ENCODE measurements at places on chromosomes 11 and 22.

DNA sequence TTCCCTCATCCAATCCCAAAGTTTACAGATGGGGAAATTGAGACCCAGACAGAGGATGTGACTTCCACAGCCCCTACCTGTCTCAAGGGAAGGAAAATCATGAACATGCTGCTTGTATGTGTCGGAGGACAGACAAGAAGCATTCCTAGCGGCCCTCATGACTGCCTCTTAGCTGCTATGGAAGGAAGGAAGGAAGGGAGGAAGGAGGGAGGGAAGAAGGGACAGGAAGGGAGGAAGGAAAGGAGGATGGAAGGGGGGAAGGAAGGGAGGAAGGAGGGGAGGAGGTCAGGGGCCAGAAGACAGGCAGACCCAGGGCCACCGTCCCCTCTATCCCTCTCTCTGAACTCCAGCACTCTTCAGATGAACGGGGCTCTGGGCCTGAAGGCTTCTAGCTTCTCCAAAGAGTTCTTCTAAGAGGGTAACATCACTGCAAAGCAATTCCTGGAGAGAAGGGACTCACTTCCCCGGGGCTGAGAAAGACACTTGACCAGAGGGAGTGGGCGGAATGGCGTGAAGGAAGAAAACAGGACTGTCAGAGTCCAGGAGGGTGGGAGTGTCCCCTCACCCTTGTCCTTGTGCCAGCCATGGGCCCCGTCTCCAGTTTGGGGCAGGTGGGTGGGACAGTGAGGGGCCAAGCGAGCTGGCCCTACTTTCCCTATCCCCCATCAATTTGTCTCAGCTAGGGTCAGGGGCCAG is 149.4 kb downstream of the FEZ1 start:
- no peak for DNase-seq

GRCh38 chr11:71316701-71317100 is 64.3 kb upstream of the SHANK2 start:
- no peak for DNase-seq

- no peak for DNase-seq
These were observed 72.4 kb upstream of the ISX start for GRCh38 chr22:34993548-34993947.

DNA sequence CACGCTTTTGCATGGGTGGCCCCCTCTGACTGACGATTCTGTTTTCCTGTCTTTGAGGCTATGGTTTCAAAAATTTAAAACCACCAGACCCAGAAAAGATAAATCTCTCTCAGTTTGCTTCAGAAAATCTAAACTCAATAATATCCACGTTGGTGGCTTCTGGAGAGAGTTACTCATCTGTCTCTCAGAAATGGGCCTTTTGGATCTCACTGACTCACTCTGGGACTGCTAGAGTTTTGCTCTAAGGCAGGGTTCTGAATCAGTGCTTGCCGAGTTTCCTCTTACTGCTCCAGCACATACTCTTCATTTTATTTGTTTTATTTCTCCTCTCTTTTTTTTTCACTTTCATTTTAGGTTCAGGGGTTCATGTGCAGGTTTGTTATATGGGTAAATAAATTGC is 305.7 kb downstream of the BLID start:
- DNase-seq = no peak

DNA sequence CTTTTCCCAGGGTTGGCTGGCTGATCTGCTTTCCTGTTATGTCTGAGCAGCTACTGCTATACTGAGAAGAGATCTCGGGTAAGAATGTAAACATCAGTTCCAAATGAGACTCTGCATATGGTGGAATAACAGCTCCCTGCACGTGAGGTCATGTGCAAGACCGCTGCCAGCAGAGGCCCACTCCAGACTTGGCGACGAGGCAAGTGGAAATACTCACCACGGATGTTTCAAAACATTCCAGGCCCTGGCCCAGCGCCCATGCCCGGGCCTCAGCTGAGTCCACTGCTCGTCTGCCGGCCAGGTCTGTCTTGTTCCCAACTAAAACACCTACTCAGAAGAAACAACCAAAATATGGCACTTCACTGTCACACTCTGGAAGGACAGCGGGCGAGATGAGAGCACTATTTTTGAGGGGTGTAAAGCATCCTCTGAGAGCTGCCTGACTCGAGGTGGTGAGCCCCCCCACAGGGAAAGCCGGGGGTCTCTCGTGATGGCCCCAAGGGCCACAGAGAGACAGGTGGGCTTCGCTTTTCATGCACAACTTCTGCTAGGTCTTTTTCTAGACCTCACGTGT is 13.1 kb downstream of the IFT27 start:
- DNase-seq = no peak

DNA sequence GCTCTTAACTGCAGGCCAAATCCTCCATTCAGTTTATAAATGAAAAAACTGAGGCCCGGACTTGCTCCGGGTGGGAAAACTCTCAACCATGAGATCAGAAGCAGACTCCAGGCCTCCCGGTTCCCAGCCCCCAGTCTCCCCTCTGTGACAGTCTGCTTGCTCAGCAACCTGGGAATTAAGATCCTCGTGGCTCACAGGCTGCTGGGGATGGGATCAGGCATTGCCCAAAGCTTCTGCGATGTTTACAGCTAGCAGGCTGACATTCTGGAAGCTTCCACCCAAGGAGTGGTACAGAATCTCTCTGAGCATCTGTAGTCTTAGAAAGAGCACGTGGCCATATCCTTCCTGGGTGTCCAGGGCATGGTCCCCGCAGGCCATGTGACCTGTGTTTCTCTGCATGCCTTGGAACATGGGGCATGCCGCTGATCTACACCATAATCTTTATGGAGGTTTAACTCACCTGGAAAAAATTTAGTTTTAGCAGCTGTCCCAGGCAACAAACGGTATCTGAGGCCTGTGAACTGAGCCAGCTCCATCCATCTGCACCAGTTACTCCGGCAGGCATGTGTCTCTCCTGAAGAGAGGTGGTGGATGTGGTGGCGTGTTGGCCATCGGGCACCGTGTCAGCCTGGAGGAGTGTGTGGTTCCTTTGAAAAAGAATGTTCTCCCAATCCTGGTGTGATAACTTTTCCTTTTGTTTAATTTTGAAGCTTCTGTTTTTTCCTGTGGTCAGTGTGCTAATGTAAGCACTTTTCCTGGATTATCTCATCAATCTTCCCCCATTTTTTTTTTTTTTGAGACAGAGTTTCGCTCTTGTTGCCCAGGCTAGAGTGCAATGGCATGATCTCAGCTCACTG is 7.9 kb downstream of the FBLN1 start:
- no peak for DNase-seq
